T follicular helper cell (primary cell): ENCODE measurements at places on chromosomes 4 and X.

GRCh38 chr4:8534129-8534528 lies 46.1 kb upstream of the GPR78 start:
- DNase-seq, result no peak

DNA sequence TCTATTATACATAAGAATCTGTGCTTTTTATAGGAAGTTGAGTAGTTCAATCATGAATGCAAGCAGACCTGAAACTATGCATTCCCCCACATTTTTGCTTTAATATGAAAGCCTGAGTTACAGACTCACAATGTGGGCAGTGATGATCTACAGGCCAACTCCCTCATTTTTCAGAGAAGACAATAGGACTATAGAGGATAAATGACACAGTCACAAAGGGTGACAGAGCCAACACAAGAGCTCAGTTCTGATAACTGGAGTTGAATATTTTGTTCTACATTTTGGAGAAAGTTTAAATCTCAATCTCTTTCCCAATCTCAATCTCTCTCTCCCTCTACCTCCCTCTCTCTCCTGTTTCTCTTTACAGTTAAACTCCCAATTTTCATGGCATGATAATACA lies 27.0 kb downstream of the MBNL3 start:
- no peak for DNase-seq

DNA sequence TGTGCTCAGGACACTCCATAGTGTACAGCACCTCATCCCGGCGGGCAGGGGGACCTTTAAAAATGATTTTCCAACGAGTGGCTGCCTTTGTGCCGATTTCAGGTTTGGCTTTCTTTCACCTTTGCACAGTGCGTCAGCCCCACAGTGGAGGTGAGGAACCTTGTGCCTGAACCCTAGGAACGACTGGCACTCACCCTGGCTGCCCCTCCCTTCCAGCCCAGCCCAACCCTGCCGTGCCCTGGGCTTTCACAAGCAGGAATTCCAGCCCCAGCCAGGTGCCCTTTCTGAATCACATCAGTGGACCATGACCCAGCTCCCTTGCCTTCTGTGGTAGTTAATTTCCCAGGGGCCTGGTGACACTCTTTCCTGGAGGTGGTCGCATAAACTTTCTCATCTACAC lies 1.3 kb downstream of the TMEM164 start:
- no peak for DNase-seq

DNA sequence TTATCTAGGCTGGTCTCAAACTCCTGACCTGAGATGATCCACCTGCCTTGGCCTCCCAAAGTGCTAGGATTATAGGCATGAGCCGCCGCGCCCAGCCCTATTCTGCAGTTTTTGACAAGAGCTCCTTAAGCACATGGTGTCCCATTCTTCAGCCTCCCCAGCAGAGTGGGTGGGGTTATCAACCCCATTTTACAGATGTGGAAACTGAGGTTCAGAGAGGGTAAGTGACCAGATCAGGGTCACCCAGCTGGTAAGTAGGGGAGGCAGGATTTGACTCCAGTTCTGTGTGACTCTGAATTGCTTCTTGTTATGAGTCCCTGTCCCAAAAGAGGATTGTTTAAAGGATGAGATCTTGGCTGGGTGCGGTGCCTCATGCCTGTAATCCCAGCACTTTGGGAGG lies 14.5 kb downstream of the MAN2B2 start:
- DNase-seq, result no peak

DNA sequence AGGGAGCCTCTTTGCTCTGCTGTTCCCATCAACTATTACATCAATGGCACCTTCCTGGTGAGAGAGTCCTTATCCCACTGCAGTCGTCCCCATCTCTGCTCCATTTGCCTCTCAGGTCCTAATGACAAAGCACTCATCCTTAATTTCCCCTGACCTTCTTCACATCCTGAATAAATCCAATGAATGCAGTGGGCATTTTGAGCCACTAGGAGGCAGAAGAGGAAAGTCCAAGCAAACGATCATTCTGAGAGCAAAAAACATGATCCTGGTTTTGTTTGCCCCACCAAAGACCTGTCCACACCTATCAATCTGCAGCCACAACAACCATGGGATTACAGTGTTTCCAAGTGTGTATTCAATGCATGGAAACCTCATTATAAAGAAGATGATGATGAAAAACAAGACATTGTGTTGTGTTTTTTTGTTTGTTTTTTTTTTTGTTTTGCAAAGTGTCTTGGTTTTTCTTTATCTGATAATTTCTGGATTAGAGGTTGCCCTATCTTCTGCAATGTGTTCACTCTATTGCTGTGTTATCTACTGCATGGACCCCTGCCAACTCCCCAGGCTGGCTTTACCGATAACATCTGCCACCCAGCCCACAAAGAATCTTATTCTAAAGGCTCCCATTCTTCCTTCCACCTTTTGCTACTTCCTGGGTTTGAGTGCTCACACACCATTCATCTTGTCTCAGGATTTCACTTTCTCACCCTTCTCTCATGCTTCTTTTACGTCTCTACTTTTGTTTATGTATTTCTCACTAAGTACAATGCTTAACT lies 207.2 kb downstream of the NLGN4X start:
- no peak for DNase-seq

DNA sequence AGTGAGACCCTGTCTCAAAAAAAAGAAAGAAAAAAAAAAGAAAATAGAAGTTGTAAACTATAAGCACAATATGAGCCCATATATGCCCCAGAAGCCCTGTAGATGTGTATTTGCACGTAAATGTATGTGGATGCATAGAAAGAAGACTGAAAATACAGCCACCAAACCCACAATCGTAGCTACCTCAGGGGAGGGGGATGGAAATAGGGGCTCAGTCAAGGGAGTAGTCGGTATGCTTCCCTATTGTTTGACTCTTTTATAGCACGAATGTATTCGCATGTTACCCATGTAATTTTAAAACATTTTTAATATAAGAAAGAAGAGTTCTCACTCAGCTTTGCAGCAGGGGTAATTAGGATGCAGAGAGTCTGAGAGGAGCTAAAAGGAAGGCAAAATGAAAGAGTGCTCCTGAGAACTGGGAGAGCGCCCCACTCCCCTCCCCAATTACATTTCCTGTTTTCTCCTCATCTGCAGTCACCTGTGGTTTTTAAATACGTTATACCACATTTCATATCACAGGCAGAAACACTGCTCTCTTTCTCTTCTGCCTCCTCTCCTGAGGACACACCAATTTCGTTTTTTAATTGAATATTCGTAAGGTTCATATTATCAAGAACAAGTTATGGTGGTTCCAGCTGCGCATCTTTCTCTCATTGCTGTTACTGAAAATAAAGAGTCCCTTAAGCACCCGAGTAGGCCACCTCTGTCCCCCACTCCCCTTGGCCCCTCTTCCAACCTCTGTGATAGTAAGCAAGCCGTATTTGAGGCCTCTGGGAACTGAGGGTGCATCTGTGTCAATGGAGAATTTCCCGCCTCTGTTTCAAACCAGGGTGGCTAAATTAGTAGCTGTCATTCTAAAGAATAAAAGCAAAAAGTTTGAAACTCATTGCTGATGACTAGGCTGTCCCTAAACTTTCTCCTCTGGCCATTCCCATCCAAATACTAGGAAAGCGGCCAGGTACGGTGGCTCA lies 10.7 kb downstream of the SEPTIN6 start:
- peak; percentile 36 for DNase-seq

GRCh38 chrX:10922159-10922558 lies 189.0 kb upstream of the HCCS start:
- DNase-seq, result no peak

GRCh38 chr4:36285784-36286480 lies 4.5 kb downstream of the DTHD1 start:
- peak; percentile 27 for DNase-seq

- no peak for DNase-seq
These were observed 166.8 kb downstream of the COL4A6 start for GRCh38 chrX:108271397-108271787.

GRCh38 chrX:22365460-22365859 lies 92.7 kb downstream of the CBLL2 start:
- no peak for DNase-seq

GRCh38 chrX:85964744-85965143 lies 82.6 kb downstream of the CHM start:
- DNase-seq, result no peak

DNA sequence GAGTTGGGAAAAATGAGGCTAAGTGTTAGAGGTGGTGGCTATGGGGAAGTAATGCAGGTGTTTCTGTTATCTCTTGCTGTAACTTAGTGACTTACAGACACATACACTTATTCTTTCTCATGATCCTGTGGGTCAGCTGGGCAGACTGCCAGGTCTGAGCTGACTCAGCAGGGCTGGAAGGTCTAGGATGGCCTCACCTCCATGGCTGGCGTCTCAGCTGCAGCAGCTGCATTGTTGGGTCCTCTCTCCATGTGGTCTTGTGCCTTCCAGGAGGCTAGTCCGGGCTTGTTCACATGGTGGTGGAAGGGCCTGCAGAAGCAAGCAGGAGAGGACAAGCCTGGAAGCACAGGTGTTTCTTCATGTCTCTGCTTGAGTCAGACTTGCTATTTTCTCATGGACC lies 172.7 kb downstream of the NHS start:
- DNase-seq, result no peak

- no peak for DNase-seq
These were observed 164.2 kb downstream of the MAB21L2 start for GRCh38 chr4:150746156-150746555.

DNA sequence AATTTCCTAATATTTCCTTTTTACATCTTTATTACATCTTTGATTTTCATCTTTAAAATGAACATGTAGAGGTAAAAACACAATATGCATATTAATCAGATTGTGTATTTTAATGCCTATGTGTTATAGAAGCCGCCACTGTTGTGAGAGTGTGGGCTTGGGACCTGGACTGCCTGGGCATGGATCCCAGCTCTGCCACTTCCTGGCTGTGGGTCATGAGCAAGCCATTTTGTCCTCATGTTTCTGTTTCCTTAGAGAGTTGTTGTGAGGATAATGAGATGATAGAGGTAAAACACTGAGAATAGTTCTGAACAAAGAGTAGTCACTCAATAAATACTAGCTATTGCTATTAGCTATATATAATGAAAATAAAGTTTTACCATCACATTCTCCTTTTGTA lies 38.4 kb upstream of the SCOC start:
- no peak for DNase-seq

GRCh38 chr4:130486186-130486585 lies 1390.2 kb downstream of the C4orf33 start:
- no peak for DNase-seq

- DNase-seq, result no peak
These were observed 17.8 kb upstream of the ARSJ start for GRCh38 chr4:113997206-113997605.

DNA sequence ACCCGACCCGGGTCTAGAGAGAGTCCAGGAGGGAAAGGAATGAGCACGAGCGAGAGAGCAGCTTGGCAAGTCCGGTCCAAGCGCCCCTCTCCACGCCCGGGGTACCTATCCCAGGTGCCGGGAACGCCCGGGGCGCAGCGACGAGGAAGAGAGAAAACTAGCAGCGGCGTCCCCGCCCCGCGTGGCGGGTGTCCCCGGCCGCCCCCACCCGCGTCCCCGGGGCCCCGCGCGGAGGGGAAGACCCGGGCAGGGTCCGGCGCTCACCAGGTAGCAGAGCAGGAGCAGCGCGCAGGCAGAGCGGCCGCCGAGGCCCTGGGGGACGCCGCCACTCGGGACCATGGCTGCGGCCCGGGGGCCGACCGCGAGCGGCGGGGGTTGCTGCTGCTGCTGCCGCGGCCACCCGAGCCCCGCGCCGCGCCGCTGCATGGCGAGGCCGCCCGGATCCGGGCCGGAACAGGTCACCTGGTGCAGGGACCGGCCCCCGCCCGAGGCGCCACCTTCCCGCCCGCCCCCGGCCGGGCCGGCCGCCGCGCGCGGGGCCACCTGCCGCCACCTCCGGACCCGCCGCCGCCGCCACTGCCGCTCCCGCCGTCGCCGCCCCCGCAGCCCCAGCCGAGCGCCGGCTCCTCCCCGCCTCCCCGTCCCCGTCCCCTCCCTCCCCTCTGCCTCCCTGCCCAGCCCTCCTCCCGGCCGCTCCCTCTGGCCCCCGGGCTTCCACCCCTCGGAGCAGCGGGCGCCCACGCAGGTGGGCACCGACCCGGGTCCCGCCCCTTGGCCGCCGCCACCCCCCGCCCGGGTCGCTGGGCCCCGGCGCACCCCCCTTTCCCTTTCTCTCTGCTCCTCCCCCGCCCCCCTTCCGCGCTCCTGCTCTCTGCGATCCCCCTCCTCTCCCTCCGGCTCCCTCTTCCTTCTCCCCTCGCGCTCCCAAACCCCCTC lies at the start of gene SEL1L3:
Gene SEL1L3, minus strand, starts transcription at position 578 of the 936 bp plus-strand sequence. Its CDS starts 152 bp downstream, at position 426.
- DNase-seq, result peak; percentile 36

- no peak for DNase-seq
These were observed 218.5 kb downstream of the APBB2 start for GRCh38 chr4:40995850-40996249.

- no peak for DNase-seq
These were observed 29.2 kb downstream of the LGI2 start for GRCh38 chr4:25001509-25001908.

DNA sequence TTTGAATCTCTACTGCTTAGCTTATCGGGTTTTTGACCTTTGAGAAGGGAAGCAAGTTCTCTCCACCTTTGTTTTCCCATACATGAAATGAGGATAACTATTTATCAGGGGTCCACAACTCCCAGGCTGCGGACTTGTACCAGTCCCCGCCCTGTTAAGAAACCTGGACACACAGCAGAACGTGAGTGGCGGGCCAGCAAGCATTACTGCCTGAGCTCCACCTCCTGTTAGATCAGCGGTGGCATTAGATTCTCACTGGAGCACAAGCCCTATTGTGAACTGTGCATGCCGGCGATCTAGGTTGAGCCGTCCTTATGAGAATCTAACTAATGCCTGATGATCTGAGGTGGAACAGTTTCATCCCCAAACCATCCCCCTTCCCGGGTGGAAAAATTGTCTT lies 579.5 kb downstream of the GALNTL6 start:
- no peak for DNase-seq

- peak; percentile 41 for DNase-seq
These were observed at the start of gene GDI1 for GRCh38 chrX:154436983-154437752. Gene GDI1 (plus strand): TSS chrX:154437154. CDS start chrX:154437255, 101 bp downstream.

DNA sequence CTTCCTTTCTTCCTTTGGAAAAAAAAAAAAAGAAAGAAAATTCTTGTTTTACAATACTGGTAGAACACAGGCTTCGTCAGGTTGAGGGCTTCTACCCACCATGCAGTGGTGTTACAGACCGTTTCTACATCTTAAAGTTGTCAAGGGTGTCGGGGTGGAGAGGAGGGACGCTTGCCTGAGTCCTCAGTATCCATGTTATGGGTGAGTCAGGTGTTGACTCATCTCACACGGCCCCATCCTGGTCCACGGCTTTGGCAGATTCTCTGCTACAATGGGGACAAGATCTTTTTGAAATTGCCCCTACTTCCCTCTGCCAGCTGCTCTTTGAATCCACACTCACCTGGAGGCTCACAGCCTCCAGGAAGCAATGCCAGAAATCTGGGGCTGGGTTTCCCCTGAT lies 310.3 kb upstream of the ZFP42 start:
- no peak for DNase-seq

- DNase-seq, result no peak
These were observed 139.9 kb downstream of the NPNT start for GRCh38 chr4:106035204-106035603.

DNA sequence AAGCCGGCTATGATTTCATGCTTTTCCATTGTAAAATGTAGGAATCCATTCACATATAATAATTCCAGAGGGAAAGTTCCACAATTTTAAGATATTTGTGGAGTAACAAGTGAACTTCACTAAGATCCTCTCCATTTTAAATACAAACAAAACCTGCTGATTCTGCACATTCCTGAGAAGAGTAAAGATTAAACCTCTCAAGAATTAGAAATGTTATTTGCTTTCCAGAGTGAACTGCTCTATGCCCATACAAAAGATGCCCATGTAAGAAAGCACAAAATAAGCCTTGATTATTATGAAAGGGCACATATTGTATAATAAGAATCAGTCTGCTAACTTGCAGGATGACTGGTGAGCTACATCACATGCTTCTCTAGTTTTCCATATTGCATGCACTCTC lies 241.5 kb downstream of the COX18 start:
- no peak for DNase-seq
